ENCODE measurements at places on chromosomes 6 and 20.

DNA sequence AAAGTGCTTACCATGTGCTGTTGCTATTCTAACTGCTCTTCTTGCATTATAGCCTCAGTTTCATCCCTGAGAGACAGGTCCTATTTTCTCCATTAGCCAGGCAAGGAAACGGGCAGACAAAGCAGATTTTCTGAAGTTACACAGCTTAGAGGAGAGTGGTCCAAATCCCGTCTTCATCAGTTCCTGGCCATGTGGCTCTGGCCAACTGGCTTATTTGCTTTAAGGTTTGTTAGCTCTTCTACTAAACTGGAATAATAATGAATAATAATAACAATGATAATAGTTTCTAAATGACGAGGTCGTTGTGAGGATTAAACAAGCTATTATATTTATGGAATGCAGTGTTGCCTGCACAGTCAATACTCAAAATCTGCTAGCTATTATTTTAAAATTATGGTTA, 35.8 kb upstream of the BCAS1 start:
- H3K4me3 ChIP-seq, result no peak overlapping the region

- no peak overlapping the region for H3K4me3 ChIP-seq
- peaks cover 12% of the 10 kb centered on the region for H3K4me1 ChIP-seq
- peaks cover 7% of the 10 kb centered on the region for H3K27me3 ChIP-seq
- no peak for DNase-seq
- H3K36me3 ChIP-seq, result no peaks in the 10 kb centered on the region
- no peak overlapping the region for H3K27ac ChIP-seq
These were observed 20.7 kb upstream of the SLC2A12 start for GRCh38 chr6:134073161-134073560.

DNA sequence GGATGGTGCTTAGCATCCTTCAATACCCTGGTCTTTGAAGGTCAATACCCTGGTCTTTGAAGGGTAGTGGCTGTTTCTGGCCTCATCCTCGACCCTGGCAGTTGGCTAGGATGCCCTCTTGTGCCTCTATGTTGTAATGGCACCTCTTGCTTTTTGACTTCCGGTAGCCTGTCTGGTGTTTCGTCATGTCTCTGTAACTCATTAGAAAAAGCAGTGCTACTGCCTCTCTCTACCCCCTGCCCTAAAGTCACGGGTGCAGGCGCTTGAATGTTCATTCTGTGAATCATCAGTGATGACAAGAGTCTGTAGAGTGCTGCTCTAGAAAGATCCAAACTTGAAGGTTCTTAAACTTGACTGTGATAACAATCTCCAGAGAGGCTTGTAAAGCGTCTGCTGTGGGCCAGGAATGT, 28.3 kb downstream of the RSPO4 start:
- DNase-seq, result peak; percentile 56
- no peaks in the 10 kb centered on the region for H3K36me3 ChIP-seq
- no peak overlapping the region for H3K27ac ChIP-seq
- H3K27me3 ChIP-seq, result peaks cover 5% of the 10 kb centered on the region
- peaks cover 2% of the 10 kb centered on the region for H3K4me1 ChIP-seq

DNA sequence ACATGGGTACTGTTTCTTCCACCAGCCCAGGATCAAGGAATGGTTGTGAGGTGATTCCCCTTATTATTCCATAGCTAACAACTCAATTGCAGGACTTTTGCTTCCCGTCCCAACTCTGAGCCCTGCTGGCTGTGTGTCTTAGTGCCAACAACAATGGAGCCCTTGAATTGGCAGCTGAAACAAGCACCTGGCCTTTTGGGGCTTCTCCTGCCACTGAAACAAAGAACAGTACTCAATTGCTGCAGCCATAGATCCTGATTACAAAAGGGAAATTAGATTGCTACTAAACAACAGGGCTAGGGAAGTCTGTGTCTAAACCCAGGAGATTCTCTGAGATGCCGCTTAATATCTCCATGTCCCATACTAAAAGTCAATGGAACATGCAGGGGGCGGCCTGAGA, 61.3 kb upstream of the CARMIL1 start:
- H3K27ac ChIP-seq, result no peak overlapping the region
- DNase-seq, result no peak
- H3K4me3 ChIP-seq, result no peak overlapping the region
- peaks cover 3% of the 10 kb centered on the region for H3K27me3 ChIP-seq
- H3K4me1 ChIP-seq, result no peaks in the 10 kb centered on the region

DNA sequence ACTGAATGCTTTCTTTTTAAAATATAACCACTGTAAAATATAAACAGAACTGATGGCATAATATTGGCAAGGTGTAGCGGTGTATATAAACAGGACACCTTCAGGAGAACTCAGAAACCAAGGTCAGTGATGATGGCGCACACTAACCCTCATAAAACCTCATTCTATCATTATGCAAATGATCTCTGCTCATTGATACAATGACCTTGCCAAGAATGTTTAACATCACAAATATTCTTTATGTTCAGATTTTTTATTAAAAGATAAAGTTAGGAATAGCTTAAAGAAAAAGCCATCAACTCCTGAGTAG, 48.6 kb upstream of the DST start:
- no peaks in the 10 kb centered on the region for H3K4me1 ChIP-seq
- no peak for DNase-seq

GRCh38 chr6:12233693-12234571, 56.2 kb upstream of the EDN1 start:
- no peaks in the 10 kb centered on the region for H3K27me3 ChIP-seq
- DNase-seq, result peak; percentile 54
- H3K4me1 ChIP-seq, result peaks cover 34% of the 10 kb centered on the region
- H3K36me3 ChIP-seq, result no peaks in the 10 kb centered on the region
- H3K4me3 ChIP-seq, result peak overlapping the region; percentile 10
- H3K27ac ChIP-seq, result peak overlapping the region; percentile 79

DNA sequence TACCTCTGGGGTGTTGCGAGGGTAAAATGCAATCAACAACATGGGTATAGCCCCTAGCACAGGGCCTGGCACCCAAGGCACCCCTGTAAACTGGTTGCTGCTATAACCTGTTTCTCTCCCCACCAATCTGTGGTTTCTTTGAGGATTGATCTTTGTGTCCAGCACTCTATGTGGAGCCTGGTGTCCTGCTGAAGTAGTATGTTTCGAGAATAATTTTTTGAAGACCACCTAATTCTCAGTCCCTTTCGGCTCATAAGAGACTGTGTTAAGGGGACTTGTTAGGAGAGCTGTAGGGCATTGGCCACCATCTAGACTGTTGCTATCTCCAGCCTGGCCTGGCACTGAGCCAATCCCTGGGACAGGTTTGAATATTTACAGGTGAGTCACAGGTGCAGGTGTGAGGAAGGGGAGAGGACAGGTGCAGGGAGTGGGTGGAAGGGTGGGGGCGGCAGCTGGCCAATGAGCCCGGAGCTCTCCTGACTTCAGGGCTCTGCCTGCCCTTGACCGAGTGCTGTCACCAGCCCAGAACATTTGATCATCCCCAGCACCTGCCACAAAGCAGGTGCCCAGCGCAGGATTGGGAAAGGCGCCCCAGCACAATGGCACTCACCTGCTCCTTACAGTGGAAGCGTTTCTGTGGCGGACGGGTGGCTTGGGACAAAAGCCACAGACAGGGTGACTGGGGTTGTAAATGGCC, 8.1 kb upstream of the C20orf144 start:
- H3K36me3 ChIP-seq, result peaks cover 5% of the 10 kb centered on the region
- no peaks in the 10 kb centered on the region for H3K27me3 ChIP-seq
- H3K4me1 ChIP-seq, result peaks cover 4% of the 10 kb centered on the region
